ENCODE measurements at places on chromosomes 5 and 9. TPM values are rescaled to one million over a fixed set of nuclear protein-coding genes. Genes with fewer than 3 reads are reported as not detected.

Gene KIAA0825
- not detected for polyA plus RNA-seq

Gene PRR7
- 0.42 TPM for polyA plus RNA-seq

Gene SLU7
- 33.5 TPM for polyA plus RNA-seq

Gene B4GALT1
- polyA plus RNA-seq = 39.6 TPM

Gene PROB1
- 29.0 TPM for polyA plus RNA-seq

Gene TEK
- polyA plus RNA-seq = 16.2 TPM

DNA sequence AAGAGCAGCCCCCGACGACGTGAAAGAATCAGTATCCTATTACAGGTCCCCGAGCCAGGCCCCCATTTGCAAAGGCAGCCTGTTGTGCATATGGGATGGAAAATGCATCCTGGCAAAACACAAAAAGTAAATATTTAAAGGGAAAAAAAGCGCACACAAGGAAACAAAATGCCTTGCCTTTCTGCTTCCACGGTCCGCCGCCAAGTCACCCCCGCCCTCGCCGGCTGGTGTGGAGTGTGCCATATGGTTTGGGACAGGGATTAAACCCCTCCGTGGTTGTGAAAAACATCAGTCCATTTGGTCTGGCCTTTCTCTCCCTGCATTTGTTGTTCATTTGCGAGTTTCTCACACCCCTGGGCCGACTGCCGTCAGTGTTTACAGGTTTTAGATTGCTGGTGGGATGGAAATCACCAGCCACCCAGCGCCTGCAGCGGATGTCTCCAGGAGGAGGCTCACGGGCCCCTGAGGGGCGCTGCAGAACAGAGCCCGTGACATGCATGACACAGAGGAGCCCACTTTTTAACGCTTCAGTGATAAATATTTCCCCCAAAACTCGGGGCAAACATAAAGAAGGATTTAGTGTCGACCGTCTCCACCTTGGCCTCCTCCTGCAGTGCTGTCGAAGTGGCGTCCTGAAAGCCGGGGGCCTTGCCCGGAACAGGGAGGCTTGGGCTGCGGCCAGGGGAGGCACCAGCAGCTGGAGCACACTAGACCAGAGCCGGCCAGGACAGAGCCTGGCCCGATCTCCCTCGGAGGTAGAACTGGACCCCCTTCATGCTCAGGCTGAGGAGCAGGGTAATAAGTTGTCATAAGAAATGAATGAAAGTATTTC, 161.5 kb downstream of the HSD17B3 start:
- peak; percentile 31 for DNase-seq

- no peak for DNase-seq
Observed at GRCh38 chr9:114061292-114061691, 16.8 kb downstream of the AMBP start.

GRCh38 chr5:142795251-142795650, 25.1 kb downstream of the ARHGAP26 start:
- no peak for DNase-seq

DNA sequence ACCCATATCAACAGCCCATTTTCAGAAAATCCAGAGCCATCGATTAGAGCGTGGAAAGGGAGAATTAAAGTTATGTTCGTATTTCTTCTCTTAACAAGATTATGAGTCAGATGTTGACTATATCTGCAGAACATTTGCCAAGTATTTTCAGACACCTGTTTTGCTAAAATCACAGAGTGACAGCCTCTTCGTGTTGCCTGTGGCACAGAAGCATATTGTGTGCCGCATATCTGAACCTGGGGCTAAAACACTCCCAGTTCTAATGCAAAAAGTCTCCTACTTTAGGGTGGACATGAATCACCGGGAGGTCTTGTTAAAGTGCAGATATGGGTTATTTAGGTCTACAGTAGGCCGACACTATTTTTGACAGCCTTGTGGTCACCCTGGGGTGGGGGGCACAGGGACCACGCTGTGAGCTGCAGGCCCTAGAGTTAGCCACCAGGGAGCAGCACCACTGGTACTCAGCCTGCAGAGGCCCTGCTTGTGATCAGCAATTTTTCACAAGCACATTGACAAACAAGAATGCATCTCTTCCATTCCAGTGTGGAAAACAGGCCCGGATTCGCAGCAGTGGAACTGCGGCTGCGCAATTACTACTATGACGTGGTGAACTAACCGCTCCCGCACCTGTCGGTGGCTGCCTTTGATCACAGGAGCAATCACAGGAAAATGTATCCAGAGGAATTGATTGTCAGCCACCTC, 93.5 kb downstream of the SYK start:
- no peak for DNase-seq

DNA sequence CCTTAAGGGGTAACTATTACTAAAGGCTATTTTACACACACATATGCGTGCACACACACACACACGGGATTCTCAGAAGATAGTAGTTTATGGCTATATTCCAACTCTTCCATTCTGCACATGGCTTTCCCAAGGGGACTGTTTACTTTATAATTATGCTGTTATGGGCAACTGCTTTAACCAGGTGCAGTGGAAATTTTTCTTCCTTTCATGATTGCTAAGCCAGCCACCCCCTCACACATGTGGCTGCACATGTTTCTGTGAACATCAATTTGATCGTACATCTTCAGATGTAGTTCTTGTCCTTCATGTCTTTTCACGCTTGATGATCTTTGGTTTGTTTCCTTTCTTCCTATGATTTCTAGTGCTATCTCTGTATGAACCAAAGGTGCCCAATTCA, 37.0 kb downstream of the MRPS30 start:
- no peak for DNase-seq

DNA sequence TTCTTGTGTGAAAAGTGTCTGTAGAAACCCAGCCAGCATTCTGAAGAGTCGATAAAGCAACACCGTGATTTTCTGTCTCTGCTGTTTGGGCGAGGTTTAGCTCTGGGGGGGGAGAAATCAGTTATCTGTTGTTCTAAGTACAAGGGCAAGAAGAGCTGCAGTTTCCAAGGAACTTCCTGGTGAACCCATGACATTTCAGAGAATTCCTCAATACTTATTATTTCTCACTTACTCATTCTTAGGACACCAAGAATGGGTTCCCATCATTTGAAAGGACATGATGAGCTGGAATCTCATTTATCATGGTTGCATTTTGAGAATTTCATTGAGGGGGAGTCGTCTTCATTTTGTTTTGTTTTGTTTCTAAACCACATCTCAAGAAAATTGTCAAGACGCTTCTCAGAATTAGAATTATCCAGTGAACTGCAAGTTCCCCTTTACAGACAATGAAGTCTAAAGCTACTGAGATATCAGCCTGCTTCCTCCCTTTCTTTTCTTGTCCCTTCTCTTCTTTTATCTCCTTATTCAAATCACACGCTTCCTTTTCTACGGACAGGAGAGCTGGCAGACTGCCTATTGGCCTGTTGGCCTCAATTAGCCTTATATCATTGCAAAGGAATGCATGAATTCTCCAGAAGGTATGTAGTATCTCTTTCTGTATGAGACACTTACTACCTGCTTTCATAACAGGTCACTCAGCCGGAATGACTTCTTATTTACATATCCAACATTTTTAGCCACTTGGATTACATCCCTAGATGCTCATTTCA, 53.7 kb downstream of the ZNF462 start:
- DNase-seq = peak; percentile 51

- peak; percentile 9 for DNase-seq
Observed at GRCh38 chr9:99601571-99602111, 220.0 kb upstream of the NR4A3 start.

- peak; percentile 85 for DNase-seq
Observed at GRCh38 chr5:138469540-138470321, 4.5 kb downstream of the EGR1 start.

- no peak for DNase-seq
Observed at GRCh38 chr5:149838881-149839739, 105.5 kb downstream of the PDE6A start.

- no peak for DNase-seq
Observed at GRCh38 chr5:173592050-173592669, 24.3 kb downstream of the BOD1 start.

All from muscle of arm (tissue), 14 donors.